Kidney (tissue), 22 donors: ENCODE measurements at places on chromosomes 3 and 15. TPM values are rescaled to one million over a fixed set of nuclear protein-coding genes. Genes with fewer than 3 reads are reported as not detected.
A peak's percentile ranks its signal among the peaks of the same experiment; 100 is the strongest.

- H3K27ac ChIP-seq, result no peak overlapping the region
- no peak overlapping the region for H3K4me3 ChIP-seq
- H3K36me3 ChIP-seq, result no peaks in the 10 kb centered on the region
- H3K4me1 ChIP-seq, result no peaks in the 10 kb centered on the region
- DNase-seq, result no peak
Measured at GRCh38 chr15:52857937-52858781, 68.0 kb upstream of the ONECUT1 start.

GRCh38 chr3:188362405-188362831, 208.5 kb downstream of the LPP start:
- no peak overlapping the region for H3K4me3 ChIP-seq
- H3K36me3 ChIP-seq, result no peaks in the 10 kb centered on the region
- H3K4me1 ChIP-seq, result peaks cover 2% of the 10 kb centered on the region
- DNase-seq, result no peak

DNA sequence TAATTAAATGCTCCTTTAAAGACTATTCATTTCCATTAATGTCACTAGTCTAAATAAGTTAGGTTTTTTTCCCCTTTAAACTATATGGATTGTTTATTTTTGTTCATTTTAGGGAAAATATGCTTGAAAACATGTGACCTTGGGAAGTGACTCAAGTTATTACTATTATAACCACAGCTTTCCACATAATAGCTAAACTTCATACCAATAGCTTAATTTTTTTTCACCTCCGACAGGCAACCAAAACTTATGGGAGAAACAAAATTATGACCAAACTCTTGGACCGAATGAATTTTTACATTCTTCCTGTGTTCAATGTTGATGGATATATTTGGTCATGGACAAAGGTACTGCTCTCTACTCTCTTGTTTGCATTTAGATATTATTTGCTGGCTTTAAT, 16.2 kb downstream of the CPA3 start:
- no peaks in the 10 kb centered on the region for H3K27me3 ChIP-seq
- H3K4me1 ChIP-seq, result no peaks in the 10 kb centered on the region
- no peaks in the 10 kb centered on the region for H3K36me3 ChIP-seq

Gene ITIH1
- total RNA-seq, result 0.22 TPM

DNA sequence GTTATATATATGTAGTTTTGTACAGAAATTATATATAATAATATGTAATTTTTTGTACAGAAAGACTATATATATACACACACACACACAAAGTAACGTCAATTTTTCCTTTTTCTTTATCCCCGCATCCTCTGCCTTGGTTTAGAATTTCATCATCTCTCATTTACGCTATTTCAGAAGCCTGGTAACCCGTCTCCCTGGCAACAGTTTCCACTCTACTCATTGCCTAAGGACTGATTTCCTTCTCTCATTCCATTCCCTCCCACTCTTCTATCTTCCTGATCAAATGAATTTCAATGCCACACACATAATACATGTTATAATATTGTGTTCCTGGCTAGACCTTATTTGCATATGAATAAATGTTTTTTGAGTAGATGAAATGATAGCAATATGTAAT, 47.8 kb upstream of the NDN start:
- no peak for DNase-seq
- no peak overlapping the region for H3K27ac ChIP-seq
- H3K36me3 ChIP-seq, result no peaks in the 10 kb centered on the region
- no peak overlapping the region for H3K4me3 ChIP-seq
- no peaks in the 10 kb centered on the region for H3K4me1 ChIP-seq

GRCh38 chr15:85389772-85390171, 9.4 kb downstream of the AKAP13 start:
- peaks cover 4% of the 10 kb centered on the region for H3K4me1 ChIP-seq
- H3K36me3 ChIP-seq, result no peaks in the 10 kb centered on the region
- H3K27ac ChIP-seq, result no peak overlapping the region
- H3K27me3 ChIP-seq, result no peaks in the 10 kb centered on the region
- no peak for DNase-seq

Gene C15orf40
- total RNA-seq, result 20.5 TPM

DNA sequence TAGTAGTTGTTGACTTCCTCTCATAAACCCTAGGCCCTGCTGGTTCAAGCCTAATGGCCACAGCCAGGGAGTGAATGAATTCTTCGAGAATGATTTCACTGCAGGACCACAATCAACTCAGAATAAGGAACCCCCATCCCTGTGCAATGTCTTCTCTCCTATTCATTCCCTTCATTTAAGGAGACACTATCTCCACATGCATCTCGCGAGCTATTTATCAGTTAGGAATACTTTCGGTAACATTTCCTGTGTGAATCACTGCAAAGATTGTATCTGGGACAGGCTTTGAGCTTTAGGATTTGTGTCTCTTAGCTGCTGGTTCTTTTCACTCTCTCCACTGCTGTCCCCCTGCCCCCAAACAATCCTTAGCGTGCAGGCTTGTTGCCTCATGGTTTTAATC, 94.4 kb downstream of the MYLK start:
- no peaks in the 10 kb centered on the region for H3K27me3 ChIP-seq
- H3K4me3 ChIP-seq, result no peak overlapping the region
- no peak overlapping the region for H3K27ac ChIP-seq
- peaks cover 2% of the 10 kb centered on the region for H3K36me3 ChIP-seq

GRCh38 chr15:28001641-28002040, 97.5 kb downstream of the OCA2 start:
- no peaks in the 10 kb centered on the region for H3K4me1 ChIP-seq
- no peaks in the 10 kb centered on the region for H3K27me3 ChIP-seq
- H3K27ac ChIP-seq, result no peak overlapping the region
- no peak overlapping the region for H3K4me3 ChIP-seq

GRCh38 chr3:186109897-186110803, 1.3 kb upstream of the ETV5 start:
- H3K27me3 ChIP-seq, result peaks cover 3% of the 10 kb centered on the region
- peak; percentile 57 for DNase-seq
- peak overlapping the region; percentile 85 for H3K27ac ChIP-seq
- peak overlapping the region; percentile 84 for H3K4me3 ChIP-seq

- H3K36me3 ChIP-seq, result no peaks in the 10 kb centered on the region
- DNase-seq, result no peak
- H3K27me3 ChIP-seq, result no peaks in the 10 kb centered on the region
- H3K4me3 ChIP-seq, result peak overlapping the region; percentile 28
- H3K27ac ChIP-seq, result peak overlapping the region; percentile 23
Measured at GRCh38 chr15:98668566-98669308, 20.4 kb downstream of the IGF1R start.

DNA sequence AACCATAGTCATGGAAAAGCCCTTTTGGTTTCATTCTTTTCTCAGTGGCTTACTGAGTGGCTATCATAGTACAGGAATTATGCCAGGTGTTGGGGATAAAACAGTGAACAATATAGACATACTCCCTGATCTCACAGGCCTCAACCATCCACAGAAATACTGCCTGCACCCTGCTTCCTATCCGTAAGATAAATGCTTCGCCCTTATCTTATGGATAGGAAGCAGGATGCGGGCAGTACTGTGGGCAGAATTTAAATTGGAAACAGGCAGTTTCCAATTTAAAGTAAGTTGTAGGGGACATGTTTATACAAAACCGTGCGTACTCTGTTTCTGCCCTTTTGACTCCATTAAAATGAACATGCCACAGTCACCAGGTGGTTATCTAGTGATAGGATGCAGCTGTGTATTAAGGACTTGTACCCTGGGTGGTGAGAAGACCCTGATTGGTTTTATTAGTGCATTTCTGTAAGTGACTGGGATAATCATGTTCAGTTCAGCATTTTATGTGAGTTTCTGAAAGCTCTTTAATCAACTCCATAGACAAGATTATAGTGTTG, 141.8 kb upstream of the BHLHE40 start:
- no peaks in the 10 kb centered on the region for H3K4me1 ChIP-seq
- H3K36me3 ChIP-seq, result peaks cover 4% of the 10 kb centered on the region
- DNase-seq, result no peak
- no peak overlapping the region for H3K27ac ChIP-seq
- no peaks in the 10 kb centered on the region for H3K27me3 ChIP-seq
- H3K4me3 ChIP-seq, result no peak overlapping the region

Gene CPNE4
- total RNA-seq, result 0.79 TPM

DNA sequence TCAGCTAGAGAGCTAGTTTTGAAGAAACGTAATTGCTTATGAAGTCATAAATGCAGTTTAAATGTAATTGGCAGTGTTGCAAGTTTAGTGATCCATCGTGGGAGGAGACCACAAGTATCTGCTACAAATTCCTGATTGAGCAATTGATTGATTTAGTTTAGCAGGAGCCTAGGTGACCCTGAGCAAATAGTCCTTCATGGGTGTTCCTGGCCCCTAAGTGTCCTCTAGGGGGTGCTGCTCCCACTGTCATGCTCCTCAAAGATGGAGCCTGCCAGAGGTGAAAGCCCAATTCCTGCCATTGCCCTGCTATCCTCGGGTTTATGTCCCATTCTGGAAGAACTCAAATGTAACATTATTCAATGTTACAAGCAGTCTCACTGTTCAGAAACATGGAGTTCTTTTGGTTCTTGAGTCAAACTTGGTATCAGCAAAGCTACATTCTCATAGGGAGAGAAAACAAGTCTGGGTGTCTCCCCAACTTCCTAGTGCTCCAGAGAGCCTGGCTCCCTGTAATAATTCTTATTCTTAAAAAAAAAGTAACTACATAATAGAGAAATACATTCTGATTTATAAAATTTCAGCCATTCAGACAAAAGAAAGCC, 29.8 kb upstream of the SENP5 start:
- H3K27ac ChIP-seq, result no peak overlapping the region

GRCh38 chr15:83904107-83905040, 250.5 kb downstream of the ADAMTSL3 start:
- no peaks in the 10 kb centered on the region for H3K36me3 ChIP-seq
- no peak for DNase-seq
- H3K4me1 ChIP-seq, result no peaks in the 10 kb centered on the region
- no peak overlapping the region for H3K4me3 ChIP-seq

DNA sequence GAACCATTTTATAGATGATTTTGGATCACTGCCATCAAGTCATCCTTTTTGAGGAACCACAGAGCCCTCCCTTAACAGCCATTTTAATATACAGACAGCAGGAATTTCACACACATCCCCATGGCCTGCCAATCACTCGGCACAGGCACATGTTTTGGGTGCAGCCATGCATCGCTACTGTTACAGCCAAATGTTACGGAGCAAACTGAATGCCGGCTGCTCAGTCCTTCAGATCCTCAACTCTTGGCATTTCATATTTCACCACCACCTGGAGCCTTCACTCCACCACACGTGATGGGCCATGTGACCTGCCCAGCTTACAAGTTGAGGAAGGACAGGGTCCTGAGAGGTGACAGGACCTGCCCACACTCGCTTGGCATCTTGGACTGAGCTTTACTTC, 90.8 kb downstream of the OXNAD1 start:
- H3K4me3 ChIP-seq, result no peak overlapping the region
- peaks cover 4% of the 10 kb centered on the region for H3K36me3 ChIP-seq
- H3K27ac ChIP-seq, result no peak overlapping the region
- no peak for DNase-seq
- H3K27me3 ChIP-seq, result no peaks in the 10 kb centered on the region

DNA sequence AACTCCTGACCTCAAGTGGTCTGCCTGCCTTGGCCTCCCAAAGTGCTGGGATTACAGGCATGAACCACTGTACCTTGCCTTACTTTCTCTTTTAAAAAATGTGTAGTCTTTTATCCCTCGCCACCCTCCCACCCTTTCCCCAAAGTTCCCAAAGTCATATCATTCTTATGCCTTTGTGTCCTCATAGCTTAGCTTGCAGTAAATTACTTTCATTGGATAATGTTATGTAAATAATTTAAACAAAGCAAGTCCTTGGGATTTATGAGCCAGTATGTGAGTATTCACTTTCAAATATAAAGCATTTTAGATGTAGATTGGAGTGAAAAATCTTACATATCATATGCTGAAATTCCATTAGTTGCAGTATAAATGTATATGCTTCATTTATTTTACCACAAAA, 11.0 kb downstream of the GTF2A2 start:
- no peaks in the 10 kb centered on the region for H3K27me3 ChIP-seq
- no peak for DNase-seq
- H3K4me1 ChIP-seq, result no peaks in the 10 kb centered on the region
- peaks cover 17% of the 10 kb centered on the region for H3K36me3 ChIP-seq

DNA sequence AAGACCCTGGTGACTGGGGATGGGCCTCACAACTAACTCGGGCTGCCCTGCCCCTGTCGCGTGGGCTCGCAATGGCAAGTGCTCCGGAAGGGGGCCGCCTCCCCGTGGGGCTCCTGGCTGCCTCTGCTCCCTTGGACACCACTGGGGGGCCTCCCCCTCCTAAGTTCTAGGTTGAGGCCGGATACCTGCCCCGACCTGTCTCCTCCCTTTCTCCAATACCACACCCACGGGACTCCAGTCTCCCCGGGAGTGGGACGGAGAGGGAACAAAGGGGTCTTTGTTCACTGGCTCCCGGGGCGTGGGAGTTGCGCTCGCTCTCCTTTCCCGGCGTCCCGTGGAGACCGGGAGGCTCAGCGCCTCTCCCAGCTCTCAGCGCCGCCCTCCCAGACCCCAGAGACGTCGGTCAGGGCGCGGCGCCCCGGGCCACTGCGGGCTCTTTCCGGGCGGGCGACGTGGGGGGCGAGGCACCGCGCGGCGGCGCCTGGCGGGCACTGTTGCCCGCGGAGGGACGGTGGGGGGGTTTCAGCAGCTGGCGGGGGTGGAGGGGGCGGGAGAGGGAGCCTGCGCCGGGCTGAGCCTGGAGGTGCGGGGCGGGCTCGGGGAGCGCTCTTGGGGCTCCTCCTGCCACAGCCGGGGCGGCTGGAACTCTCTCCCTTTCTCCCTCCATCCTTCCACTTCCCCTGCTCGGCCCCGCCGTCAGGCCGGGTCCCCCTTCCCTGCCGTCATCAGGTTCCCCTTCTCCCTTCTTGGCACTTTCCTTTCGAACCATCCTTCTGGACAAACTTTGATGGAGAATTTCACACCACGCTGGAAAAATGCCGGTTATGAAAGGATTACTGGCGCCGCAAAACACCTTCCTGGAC, at the start of gene KCNH8:
TSS of gene KCNH8 (plus strand) at position 606 of the 863 bp plus-strand sequence. CDS start at position 816, 210 bp downstream.
- peak; percentile 82 for DNase-seq
- no peak within 1 kb of the TSS for H3K27ac ChIP-seq
- no peaks in the 10 kb centered on the region for H3K36me3 ChIP-seq
- peak within 1 kb of the TSS; percentile 68 for H3K4me3 ChIP-seq
- H3K27me3 ChIP-seq, result peaks cover 2% of the 10 kb centered on the region

DNA sequence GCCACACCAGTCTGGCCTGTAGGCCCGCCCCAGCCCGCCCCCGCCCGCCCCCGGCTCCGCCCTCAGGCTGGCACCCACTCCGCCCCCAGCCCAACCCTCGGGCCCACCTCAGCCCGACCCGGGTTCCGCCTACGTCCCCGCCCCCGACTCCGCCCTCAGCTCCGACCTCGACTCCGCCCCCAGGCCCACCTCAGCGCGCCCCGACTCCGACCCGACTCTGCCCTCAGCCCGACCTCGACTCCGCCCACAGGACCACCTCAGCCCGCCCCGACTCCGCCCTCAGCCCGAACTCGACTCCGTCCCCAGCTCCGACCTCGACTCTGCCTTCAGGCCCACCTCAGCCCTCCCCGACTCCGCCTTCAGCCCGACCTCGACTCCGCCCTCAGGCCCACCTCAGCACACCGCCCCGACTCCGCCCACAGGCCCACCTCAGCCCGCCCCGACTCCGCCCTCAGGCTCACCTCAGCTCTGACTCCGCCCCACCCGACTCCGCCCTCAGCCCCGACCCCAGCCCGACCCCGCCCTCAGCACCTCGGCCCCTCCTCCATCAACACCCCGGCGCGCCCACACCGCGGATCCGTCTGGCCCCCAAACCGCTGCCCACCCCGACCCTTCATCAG, at the start of gene RAB43:
TSS of gene RAB43 (minus strand) at position 13 of the 620 bp plus-strand sequence. CDS start 315 bp downstream, outside the sequence.
- no peaks in the 10 kb centered on the region for H3K27me3 ChIP-seq
- H3K4me1 ChIP-seq, result no peaks in the 10 kb centered on the region
- H3K4me3 ChIP-seq, result peak within 1 kb of the TSS; percentile 77
